D721Med (cell line): ENCODE measurements at places on chromosomes 1 and 21.

DNA sequence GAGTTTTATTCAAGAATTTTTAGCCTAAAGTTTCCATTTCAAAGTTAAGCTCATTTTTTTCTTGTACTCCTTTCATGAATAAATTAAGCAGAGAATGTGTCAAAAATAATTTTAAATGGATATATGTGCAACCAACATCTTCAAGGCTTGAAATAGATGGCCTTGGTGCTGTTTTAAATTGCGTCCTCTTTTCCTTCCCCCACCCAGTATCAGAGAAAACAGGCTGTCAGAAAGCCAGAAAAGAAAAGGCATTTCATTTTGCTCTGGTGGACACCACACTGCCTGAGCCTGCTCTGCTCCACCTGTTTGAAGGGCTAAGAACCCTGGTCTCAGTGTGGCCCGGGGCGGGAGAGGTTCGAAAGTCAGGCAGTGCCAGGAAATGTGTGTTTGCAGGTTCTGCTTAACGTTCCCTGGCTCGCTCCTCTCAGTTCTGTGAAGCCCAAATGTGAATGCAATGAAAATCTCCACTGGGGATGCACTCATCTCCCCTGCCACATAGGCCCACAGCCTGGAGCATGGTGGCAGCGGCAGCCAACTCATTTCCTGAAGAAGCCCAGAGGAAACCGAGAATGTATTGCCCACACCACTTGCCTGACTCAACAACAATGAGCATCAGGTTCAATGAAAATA lies 134.4 kb downstream of the SDCCAG8 start:
- no peak for DNase-seq

DNA sequence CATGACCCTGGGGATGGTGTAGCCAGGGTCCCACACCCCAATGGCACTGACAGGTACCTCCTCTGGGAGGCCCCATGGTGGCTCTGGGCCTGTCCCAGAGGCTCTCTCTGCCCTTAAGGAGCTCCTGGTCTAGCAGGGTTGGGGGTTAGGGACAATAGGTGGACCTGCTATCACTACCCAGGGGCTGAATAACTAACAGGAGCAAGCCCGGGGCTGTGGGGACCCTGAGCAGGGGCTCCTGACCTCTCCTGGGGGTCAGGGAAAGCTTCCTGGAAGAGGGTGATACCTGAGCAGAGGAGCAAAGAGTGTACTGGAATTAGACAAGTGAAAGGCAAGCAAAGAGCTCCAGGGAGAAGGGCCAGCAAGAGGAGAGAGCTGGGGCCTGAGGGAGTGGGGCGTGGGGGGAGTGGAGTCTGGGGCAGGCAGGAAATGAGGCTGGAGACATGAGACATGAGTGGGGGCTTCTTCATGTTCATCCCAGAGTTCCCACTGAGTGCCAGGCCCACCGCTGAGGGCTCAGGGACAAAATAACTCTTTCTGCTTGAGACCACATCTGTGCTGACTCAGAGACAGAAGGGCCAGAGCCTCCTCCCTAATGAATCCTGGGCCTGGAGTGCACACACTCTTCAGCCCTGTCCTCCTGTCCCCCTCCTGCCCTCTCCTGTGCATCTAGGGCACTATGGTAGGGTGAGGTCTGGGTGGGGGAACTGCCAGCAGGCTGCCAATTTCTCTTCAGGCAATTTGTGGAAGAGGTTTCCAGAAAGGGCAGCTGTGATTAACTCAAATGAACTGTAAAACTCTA lies 517.6 kb downstream of the PTPRU start:
- DNase-seq, result no peak

GRCh38 chr1:207181847-207182246 lies 77.8 kb downstream of the C4BPA start:
- DNase-seq, result no peak

DNA sequence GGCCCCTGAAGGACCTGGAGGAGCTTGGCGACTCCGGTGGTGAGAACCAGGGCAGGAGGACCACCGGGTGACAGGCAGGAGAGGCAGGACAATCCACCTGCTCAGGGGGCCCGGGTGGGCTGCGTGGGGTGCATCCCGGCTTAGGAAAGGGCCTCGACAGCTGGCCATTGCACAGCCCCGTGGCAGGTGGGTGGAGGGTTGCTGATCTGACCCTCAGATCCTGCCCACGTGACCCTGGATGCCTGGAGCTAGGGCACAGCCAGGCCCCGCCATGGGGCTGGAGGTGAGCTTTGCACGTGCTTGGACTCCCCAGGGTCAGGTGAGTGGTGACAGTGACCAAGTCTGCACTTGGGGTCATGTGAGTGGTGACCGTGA lies 35.5 kb upstream of the SLC19A1 start:
- no peak for DNase-seq

GRCh38 chr1:3464649-3465025 lies 10.2 kb downstream of the ARHGEF16 start:
- no peak for DNase-seq

GRCh38 chr1:164033782-164034181 lies 525.2 kb upstream of the PBX1 start:
- DNase-seq, result no peak

DNA sequence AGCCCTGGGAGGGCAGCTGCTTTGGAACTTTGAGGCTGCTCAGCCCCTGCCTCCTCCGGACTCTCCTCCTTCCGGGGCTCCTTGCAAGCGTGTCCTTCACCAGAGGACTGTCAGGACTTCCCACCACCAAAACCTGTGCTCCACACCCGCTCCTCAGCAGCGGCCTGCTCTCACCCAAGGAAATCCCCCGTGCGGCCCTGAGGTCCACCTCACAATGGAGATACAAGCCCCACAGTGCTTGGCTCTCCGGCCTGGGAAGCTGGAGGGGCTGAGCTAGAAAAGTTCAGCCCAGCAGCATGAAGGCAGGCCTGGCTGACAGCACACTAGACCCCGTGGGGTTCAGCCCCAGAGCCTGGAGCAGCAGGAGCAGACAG lies 33.6 kb downstream of the PGBD5 start:
- DNase-seq, result no peak

GRCh38 chr1:20588634-20589225 lies at the start of gene CDA:
Gene CDA (plus strand): TSS chr1:20589097. CDS start chr1:20589130, 33 bp downstream.
- no peak for DNase-seq

- no peak for DNase-seq
These were observed 1086.3 kb upstream of the TMPRSS15 start for GRCh38 chr21:19489930-19490329.

DNA sequence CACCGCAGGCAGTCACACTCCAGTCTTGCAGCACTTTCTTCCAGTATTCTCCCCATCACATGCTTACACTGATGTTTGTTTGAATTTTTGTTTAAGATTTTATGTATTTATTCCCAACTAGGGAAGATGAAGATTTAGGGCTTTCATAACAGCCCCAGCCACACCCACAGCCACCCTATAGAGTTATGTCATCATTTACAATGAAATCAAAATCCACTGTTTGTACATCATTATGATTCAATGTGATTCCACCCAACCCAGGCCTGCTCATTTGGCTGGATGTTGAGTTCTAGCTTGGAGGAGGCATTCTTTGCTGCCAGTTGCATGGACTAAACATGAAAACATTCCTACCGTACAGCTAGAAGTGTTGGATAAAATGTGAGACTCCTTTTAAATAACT lies 35.8 kb downstream of the RIPK4 start:
- DNase-seq, result no peak

DNA sequence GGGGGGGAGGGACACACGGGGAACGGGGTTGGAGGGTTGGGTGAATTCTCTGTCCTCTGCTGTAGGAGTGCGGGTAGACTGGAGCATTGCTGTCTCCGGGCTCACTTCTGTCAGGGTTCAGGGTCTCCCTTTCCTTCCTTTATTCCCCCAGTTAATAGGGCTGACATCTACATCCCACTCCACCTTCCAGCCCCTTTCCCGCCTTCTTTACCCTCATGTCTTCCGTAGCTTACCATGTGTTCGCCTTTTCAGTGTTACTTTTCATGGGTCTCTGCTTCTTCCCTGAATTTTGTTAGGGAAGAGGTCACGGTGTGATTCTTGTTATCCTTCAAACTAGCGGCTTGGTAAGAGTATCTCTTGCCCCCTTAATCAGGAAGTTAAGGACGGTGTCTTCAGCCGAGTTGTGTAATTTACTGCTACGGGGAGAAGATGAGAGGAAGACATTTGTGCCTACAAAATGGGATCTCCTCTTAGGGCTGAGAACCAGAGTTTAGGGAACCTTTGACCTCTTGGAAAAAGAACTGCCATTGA lies 917 bp downstream of the RAP1A start:
- DNase-seq, result no peak

GRCh38 chr1:229434641-229435051 lies 752 bp upstream of the ACTA1 start:
- DNase-seq, result no peak

GRCh38 chr21:42426424-42426823 lies 22.7 kb downstream of the UBASH3A start:
- DNase-seq, result no peak

GRCh38 chr1:65151641-65152040 lies 3.6 kb downstream of the AK4 start:
- no peak for DNase-seq

DNA sequence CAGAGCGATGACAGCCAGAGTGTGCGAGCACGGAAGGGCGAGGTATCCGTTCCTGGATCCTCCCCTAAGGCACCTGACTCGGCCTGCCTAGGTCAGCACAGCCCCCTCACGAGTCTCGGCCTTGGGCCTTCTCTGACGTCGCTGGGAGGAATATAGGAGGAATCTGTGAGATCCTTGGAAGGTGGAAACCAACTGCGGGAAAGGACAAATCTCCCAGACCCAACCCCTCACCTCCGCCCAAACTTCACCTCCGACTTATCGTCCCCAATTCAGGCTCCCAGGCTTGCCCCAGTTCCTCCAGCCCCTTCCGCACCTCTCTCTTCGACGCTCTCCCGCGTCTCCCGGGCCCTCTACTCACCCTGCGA lies 494 bp downstream of the APH1A start:
- no peak for DNase-seq

GRCh38 chr1:27596261-27596660 lies 7.7 kb downstream of the AHDC1 start:
- no peak for DNase-seq

- no peak for DNase-seq
These were observed 46.7 kb upstream of the PLPPR4 start for GRCh38 chr1:99217599-99217998.

DNA sequence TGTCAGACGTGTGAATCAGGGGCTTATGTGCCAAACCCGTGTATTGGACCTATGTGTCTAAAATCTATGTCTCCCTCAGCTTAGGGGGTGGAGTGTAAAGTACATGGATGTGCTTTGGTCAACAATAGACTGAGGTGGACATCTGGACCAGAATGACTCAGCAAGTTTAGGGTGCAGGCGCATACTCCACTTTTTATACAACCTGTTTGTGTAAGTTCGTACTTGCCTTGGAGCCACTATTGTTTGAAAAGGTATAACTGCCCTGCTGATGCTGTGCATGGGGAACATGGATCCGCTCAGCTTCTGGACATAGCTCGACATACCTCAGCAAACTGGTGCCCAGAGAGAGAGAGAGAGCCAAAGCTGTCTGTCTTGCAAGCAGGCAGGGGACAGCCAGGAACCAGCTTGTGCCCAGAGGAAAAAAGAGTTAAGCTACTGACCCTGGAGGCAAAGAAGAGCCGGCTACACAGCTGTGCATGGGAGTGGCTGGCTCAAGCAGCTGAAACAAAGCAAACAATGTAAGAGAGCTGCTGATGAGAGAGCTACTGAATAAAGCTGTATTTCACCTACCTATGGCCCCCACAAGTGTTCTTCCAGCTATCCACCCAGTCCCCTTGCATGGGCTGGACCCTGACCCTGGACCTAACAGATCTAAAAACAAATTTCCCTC lies 41.2 kb downstream of the GJA5 start:
- DNase-seq, result no peak

GRCh38 chr1:98179151-98179773 lies 258.4 kb upstream of the DPYD start:
- DNase-seq, result no peak

GRCh38 chr1:6028042-6028850 lies 17.4 kb upstream of the KCNAB2 start:
- DNase-seq, result no peak

DNA sequence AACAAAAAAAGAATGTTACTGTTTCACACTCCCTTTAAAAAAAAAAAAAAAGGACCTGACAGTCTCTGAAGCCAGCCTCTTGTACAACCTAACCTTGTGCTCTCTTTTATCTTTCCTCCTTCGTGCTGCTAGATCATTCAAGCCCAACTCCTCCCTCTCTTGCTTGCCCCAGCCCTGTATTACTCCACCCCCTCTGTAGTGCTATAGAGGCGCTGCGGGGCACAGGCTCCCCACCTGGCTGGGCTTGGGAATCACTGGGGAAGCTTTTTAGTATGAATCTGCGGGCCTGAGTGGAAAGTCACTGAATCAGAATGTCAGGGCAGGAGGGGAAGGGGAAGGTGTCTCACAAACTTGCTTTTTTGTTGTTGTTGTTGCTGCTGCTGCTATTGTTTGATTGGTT lies 383.7 kb upstream of the CAMK1G start:
- no peak for DNase-seq

- DNase-seq, result no peak
These were observed 167.8 kb downstream of the PATJ start for GRCh38 chr1:61910035-61910434.
